Central memory CD8-positive, alpha-beta T cell (primary cell): ENCODE measurements at places on chromosomes 2 and 18.

- no peak for DNase-seq
Observed at GRCh38 chr2:54260241-54260595, 4.2 kb upstream of the TSPYL6 start.

- DNase-seq = no peak
Observed at GRCh38 chr2:176685908-176686307, 416.7 kb downstream of the MTX2 start.

GRCh38 chr18:2569338-2570207, 1.7 kb downstream of the METTL4 start:
- no peak for DNase-seq

- DNase-seq = no peak
Observed at GRCh38 chr18:76935722-76936337, 113.5 kb downstream of the ZNF236 start.

GRCh38 chr2:67046591-67046990, 350.5 kb upstream of the ETAA1 start:
- DNase-seq = no peak

DNA sequence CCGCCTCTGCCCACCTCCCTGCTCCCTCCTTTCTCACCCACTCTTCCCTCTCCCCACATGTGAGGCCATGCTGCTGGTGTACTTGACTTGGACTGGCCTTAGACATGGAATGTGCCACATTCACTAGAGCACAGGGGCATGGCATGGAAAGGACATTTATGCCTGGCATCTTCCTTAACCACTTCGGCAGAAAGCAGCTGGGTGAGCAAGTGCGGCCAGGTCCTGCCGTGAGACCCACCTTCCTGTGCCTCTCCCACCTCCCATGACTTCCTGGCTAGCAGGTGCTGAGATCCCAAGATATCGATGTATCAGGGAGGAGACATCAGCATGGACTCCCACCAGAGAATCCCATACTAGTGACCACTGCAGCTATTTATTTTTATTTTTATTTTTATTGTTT, 13.0 kb downstream of the GPR55 start:
- DNase-seq = no peak

DNA sequence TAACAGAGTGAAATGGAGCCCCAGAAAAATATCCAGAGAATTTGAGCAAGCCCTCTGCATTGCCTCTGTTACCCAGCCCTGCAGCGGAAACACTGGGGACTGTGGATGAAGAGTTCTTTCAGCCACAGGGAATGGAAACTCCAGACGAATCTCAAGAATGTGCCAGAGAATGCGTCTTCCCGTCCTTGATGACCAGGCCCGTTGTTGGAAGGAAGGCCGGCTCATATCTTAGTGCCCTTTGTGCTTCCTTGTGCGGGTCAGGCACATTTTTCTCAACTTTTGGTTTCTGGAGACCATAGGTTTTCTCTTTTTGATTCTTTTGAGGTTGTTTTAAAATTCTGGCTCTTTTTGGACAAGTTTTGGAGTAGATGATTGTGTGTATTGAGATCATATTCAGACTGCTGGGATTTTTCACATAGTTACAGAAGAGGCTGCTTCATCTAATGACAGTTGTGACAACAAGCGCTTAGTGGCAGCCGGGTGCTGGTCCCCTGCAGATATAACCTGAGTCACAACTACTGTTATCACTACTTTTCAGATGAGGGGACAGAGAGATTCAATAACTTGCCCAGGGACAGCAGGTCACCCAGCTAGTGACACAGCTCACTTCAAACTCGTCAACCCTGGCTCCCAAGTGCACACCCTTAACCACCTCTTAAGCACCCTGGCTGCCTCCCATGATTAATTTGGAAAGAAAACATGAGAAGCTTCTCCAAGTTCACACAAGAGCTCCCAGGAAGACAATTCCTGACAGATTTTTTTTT, 15.7 kb downstream of the MAL start:
- no peak for DNase-seq
